Left ventricle myocardium inferior (tissue), 1 donor: ENCODE measurements at places on chromosomes 2 and 18. TPM values are rescaled to one million over a fixed set of nuclear protein-coding genes. Genes with fewer than 3 reads are reported as not detected.
A peak's percentile ranks its signal among the peaks of the same experiment; 100 is the strongest.

The LDLRAD4 gene
- total RNA-seq = 43.3 TPM

- H3K27ac ChIP-seq = peak overlapping the region; percentile 73
- H3K27me3 ChIP-seq = no peaks in the 10 kb centered on the region
- H3K4me3 ChIP-seq = no peak overlapping the region
- H3K4me1 ChIP-seq = peaks cover 100% of the 10 kb centered on the region
These were observed 201.7 kb downstream of the TNS1 start for GRCh38 chr2:217801115-217801531.

DNA sequence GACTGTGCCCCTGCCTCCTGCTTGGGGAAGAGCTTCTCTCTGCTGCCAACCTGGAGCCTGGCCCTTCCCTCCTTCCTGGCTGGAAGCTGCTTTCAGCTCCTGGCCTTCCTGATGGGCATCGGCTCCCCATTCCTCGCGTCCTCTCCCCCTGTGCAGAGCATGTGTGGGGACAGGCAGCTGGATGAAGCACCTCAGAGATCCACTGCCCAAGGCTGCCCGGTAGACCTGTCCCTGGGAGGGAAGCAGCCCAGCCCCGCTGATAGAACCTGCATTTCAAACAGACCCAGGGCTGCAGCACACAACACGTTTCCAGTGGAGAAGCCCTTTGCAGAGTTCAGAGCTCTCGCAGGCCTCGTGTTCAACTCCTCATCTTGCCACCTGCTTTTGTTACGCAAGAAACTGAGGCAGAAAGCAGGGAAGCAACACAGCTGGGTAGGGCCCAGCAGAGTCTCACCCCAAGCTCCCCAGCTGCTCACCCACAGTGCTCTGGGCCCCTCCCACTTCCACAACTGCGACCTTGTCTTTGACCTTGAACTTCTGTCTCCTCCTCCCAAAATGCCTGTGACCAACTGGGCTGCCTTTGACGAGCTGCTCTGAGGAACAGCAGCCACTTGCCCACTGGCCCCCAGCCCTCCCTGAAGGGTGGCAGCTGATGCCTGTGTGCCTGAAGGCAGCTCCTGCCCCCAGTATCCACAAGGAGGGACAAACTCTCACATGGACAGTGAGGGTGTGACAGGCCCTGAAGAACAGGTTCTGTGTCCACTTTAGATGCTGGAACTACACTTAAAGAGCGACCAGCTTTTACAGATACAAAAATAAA lies 65.5 kb downstream of the PARD6G start:
- no peaks in the 10 kb centered on the region for H3K36me3 ChIP-seq
- H3K4me1 ChIP-seq = no peaks in the 10 kb centered on the region
- DNase-seq = no peak
- H3K27ac ChIP-seq = no peak overlapping the region

The NDC80 gene
- 0.55 TPM for total RNA-seq

- no peak overlapping the region for H3K4me3 ChIP-seq
- H3K27ac ChIP-seq = no peak overlapping the region
- no peaks in the 10 kb centered on the region for H3K27me3 ChIP-seq
- no peaks in the 10 kb centered on the region for H3K4me1 ChIP-seq
- no peak for DNase-seq
- peaks cover 21% of the 10 kb centered on the region for H3K36me3 ChIP-seq
These were observed 31.0 kb downstream of the CLIP4 start for GRCh38 chr2:29146197-29146596.

The TCF4 gene
- 58.9 TPM for total RNA-seq

DNA sequence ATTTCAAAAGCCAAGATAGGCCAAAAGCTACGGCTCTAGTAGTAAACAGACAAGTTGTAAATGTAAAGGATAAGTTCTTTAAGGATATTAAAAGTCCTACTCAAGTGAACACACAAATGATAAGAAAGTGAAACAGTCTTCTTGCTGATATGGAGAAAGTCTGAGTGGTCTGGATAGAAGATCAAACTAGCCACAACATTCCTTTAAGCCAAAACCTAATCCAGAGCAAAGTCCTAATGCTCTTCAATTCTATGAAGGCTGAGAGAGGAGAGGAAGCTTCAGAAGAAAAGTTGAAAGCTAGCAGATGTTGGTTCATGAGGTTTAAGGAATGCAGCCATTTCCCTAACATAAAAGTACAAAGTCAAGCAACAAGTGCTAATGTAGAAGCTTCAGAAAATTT lies 111.7 kb upstream of the ZEB2 start:
- no peak for DNase-seq
- no peak overlapping the region for H3K27ac ChIP-seq
- no peak overlapping the region for H3K4me3 ChIP-seq
- no peaks in the 10 kb centered on the region for H3K4me1 ChIP-seq
- no peaks in the 10 kb centered on the region for H3K36me3 ChIP-seq
- no peaks in the 10 kb centered on the region for H3K27me3 ChIP-seq

GRCh38 chr2:200034816-200035215 lies 79.4 kb downstream of the MAIP1 start:
- no peaks in the 10 kb centered on the region for H3K27me3 ChIP-seq
- H3K27ac ChIP-seq = no peak overlapping the region
- no peaks in the 10 kb centered on the region for H3K36me3 ChIP-seq
- no peak overlapping the region for H3K4me3 ChIP-seq

The NAT8 gene
- total RNA-seq = not detected

DNA sequence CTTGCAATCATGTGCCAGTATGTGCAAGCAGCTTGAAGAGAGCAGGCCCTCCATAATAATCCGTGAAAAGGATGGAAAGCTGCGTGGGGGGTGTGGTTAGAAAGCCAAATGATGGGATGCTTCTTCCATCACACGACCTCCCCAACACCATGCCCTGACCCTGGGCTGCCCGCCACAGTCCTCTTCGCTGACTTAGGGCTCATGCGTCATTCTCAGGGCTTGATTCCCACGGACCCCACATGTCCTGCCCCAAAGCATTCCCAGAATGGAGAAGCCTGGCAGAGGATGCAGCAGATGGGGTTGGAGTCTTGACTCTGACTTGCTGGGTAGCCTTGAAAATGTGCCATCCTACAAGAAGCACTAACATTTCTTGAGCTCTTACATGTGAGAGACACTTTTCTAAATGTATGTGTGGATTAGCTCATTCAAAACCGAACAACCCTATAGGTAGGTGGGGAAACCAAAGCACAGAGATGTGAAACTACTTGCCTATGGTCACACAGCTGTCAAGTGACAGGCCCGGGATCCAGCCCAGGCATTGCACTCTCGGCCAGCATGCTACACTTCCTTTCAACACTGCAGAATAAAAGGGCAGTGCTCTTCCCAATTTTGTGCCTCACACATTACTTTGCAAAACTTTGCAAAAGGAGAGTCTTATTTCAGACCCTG lies 3.7 kb downstream of the TNS1 start:
- H3K27me3 ChIP-seq = no peaks in the 10 kb centered on the region
- no peaks in the 10 kb centered on the region for H3K36me3 ChIP-seq
- DNase-seq = no peak
- H3K27ac ChIP-seq = peak overlapping the region; percentile 57

- peak overlapping the region; percentile 86 for H3K27ac ChIP-seq
- peak overlapping the region; percentile 9 for H3K4me3 ChIP-seq
- peaks cover 15% of the 10 kb centered on the region for H3K36me3 ChIP-seq
- no peaks in the 10 kb centered on the region for H3K27me3 ChIP-seq
- no peak for DNase-seq
These were observed 45.9 kb downstream of the RPIA start for GRCh38 chr2:88737385-88737784.

DNA sequence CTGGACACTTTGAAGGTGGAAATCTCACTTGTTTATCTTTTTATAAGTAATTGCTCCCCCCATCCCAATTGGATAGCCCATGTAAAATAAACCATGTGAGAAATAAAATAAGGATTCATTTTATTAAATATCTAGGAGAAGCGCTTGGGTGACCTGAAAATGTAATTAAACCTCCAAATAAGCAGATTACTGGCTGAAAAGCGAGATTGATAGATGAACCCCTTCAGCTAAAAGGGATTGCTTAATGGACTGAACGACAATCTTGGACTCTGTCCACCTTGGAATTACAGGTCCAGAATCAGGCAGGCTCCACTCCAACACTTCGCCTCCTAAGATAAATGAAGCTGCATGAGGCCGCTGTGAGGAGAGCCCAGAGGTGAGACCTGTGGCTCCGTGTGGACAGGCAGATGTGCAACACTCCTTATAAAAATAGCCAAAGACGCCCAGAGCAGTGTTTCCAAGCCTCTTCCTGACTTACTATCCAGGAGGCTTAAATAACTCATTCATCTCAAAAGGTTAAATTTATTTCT lies 441.5 kb downstream of the MTX2 start:
- no peak for DNase-seq
- peaks cover 15% of the 10 kb centered on the region for H3K4me1 ChIP-seq
- no peak overlapping the region for H3K27ac ChIP-seq
- no peaks in the 10 kb centered on the region for H3K36me3 ChIP-seq
- H3K4me3 ChIP-seq = no peak overlapping the region
- no peaks in the 10 kb centered on the region for H3K27me3 ChIP-seq

The IL36A gene
- not detected for total RNA-seq

DNA sequence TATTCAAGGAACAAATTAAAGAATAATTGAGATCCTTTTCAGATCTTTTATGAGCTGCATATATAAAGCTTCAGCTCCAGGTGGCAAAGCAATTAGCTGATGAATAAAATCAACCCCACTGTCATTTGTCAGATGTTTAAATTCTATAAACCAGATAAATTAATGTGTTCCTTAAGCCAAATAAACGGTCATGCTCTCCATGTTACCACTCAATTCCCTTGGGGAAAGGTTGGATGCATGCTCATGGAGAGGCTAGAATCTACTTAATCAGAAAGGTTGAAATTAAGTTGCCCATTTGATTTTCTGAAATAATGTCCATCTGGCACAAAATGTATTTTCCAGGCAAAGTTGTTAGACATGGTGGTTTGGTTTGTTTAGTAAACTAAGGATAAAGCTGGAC lies 282.5 kb upstream of the SPRED2 start:
- DNase-seq = no peak
- no peak overlapping the region for H3K27ac ChIP-seq
- H3K36me3 ChIP-seq = no peaks in the 10 kb centered on the region
- H3K27me3 ChIP-seq = no peaks in the 10 kb centered on the region
- peaks cover 8% of the 10 kb centered on the region for H3K4me1 ChIP-seq

The SERPINB10 gene
- total RNA-seq = not detected

The CHRND gene
- total RNA-seq = not detected

DNA sequence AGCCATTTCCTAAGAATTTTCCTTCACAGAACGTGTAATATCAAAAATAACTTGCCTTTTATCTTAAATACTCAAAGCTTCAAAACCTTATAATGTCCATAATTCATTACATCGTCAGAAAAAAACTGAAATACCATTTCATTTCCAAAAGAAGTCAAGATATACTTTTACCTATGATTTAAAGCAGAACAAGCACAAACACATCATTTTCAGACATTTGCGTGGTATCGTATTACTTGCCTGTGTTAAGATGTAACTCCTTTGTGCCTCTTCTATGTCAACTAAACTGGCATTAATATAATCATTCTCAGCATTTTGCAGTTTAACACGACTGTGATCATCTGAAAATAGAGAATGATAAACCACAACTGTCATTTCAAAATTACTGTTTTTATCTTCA lies 47.5 kb downstream of the PTPN2 start:
- peaks cover 14% of the 10 kb centered on the region for H3K4me1 ChIP-seq
- no peak overlapping the region for H3K27ac ChIP-seq
- H3K36me3 ChIP-seq = peaks cover 29% of the 10 kb centered on the region
- no peaks in the 10 kb centered on the region for H3K27me3 ChIP-seq
- no peak overlapping the region for H3K4me3 ChIP-seq
- no peak for DNase-seq

DNA sequence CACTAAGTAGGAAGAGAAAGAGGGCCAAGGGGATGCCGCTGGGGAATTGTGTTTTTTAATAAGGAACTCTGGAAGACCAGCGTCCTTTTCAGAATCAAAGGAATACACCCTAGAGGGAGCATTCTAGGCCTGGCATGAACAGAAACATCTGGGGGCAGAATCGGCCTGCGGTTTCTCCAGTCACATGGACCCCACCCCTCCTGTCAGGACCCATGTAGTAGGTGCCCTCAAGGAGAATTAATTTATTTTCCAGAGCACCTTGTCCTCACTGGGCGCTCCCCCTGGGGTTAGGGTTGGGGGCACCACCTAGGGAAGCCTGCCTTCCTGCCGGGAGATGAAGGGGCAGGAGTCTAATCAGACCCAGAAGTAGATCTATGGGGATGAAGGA lies 44.2 kb downstream of the TMEM37 start:
- no peak for DNase-seq
- H3K4me3 ChIP-seq = no peak overlapping the region
- no peaks in the 10 kb centered on the region for H3K36me3 ChIP-seq
- H3K27ac ChIP-seq = peak overlapping the region; percentile 85

DNA sequence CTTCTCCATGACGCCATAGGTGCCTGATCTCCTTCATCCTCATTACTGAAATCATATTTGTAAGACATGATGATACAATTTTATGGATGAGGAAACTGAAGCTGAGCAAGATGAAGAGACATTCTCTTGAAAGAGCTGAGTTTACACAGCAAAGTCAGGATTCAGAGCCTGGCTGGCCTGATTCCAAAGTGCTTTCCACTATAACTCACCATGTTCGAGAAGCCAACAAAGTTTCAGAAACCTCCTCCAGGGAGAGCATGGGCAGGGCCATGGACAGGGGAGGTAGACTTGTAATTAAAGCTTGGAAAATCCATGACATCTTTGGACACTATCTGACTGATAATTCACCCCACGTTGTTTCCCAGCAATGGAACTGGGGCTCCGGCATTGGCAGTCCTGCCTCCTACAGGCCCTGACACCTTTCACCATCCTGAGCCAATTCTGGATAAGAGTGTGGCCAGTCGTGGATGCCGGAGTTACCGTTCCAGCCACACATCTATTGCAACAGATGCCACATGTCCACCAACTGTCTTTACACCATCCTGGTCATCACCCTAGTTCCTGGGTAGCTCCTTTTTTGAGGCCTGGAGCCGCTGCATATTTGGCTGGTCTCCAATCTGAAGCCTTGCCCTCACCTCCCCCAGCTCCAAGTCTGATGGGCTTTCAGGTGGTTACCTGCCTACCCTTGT lies 85.0 kb upstream of the PPP1CB start:
- H3K4me3 ChIP-seq = no peak overlapping the region
- no peaks in the 10 kb centered on the region for H3K27me3 ChIP-seq
- H3K27ac ChIP-seq = no peak overlapping the region

GRCh38 chr2:231386446-231386845 lies 9.1 kb upstream of the B3GNT7 start:
- H3K36me3 ChIP-seq = no peaks in the 10 kb centered on the region
- no peak overlapping the region for H3K27ac ChIP-seq
- no peak for DNase-seq
- H3K27me3 ChIP-seq = no peaks in the 10 kb centered on the region

DNA sequence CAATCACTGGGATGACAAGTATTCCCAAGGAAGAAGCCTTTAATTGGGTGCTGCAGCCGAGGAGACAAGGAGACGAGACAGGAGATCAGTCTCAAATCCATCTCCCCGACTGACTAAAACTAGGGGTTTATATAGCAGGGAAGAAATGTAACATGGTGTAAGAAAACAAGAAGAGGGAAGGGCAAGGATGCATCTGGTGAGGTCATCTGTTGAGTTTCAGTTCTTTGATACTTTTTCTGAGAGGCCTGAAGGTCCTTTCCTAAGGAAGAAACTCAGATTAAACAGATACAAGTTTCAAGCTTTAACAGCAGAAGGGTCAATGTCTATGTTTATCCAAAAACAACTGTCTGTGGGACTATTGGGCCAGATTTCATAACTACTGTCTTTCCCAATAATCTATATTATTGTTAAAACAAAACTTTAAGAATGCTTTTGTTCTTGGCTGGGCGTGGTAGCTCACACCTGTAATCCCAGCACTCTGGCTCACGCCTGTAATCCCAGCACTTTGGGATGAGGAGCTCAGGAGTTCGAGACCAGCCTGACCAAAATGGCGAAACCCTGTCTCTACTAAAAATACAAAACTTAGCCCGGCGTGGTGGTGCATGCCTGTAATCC lies 2.5 kb upstream of the PDCL3 start:
- H3K4me3 ChIP-seq = no peak overlapping the region
- no peaks in the 10 kb centered on the region for H3K36me3 ChIP-seq
- peaks cover 18% of the 10 kb centered on the region for H3K4me1 ChIP-seq
- peak overlapping the region; percentile 50 for H3K27ac ChIP-seq
